Left kidney (tissue), 8 donors: ENCODE measurements at places on chromosomes 2 and 18.

DNA sequence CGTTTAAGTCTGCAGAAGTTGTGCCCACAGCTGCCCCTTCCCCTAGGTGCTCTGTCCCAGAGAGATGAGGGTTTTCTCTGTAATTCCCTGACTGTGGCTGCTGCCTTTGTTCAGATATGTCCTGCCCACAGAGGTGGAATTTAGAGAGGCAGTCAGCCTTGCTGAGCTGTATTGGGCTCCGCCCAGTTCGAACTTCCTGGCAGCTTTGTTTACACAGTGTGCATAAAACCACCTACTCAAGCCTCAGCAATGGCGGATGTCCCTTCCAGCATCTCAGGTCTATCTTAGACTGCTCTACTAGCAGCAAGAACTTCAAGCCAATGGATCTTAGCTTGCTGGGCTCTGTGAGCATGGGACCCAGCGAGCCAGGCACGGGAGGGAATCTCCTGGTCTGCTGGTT, 48.1 kb downstream of the LHCGR start:
- DNase-seq: no peak

- DNase-seq: no peak
Observed at GRCh38 chr2:98824256-98825019, 93.5 kb upstream of the MGAT4A start.

DNA sequence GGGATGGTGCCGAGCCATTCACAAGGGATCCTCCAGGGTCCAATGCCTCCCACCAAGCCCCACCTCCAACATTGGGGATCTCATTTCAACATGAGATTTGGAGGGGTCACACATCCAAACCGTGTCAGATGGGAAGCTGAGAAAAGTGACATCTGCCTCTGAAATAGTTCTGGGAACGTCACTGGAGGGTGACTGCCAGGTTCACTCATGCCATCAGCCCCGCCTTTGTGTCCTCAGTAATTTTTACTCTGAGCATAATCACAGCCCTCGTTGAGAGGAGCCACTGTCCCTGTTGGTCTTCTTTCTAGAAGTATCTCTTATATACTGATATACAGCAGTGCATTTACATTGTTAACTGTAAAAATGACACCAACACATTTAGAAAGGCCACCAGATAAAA, 67.4 kb downstream of the KLHL29 start:
- DNase-seq: no peak

GRCh38 chr2:98935111-98935770, 784 bp downstream of the CRACDL start:
- no peak for DNase-seq

- DNase-seq: no peak
Observed at GRCh38 chr2:20509770-20510490, 63.1 kb downstream of the RHOB start.

GRCh38 chr18:79305911-79306310, 89.8 kb upstream of the NFATC1 start:
- DNase-seq: peak; percentile 15
